Activated naive CD4-positive, alpha-beta T cell treated with anti-CD3 and anti-CD28 coated beads for 36 hours (primary cell): ENCODE measurements at places on chromosomes 13 and 19.
A peak's percentile ranks its signal among the peaks of the same experiment; 100 is the strongest.

DNA sequence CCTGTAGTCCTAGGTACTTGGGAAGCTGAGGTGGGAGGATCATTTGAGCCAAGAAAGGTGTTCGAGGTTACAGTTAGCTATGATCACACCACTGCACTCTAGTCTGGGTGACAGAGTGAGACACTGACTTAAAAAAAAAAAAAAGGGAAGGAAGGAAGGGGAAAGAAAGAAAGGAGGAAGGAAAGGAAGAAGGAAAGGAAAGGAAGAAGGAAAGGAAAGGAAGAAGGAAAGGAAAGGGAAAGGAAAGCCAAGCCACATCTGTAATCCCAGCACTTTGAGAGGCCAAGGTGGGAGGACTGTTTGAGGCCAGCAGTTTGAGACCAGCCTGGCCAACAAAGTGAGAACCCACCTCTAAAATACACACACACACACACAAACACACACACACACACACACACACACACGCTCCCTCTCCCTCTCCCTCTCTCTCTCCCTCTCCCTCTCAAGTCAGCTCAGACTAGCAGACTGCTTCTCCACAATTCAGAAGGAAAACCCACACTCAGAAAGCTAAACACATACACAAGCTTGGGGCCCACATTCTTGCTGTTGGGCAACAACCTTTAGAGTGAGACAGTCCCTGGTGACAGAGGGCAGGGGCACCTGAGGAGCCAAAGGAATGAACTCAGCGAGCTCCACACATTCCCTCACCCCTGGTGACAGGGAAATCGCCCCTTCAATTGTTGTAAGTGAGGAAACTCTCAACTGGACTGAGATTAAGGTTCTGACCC lies 2.7 kb downstream of the ZNF709 start:
- H3K4me1 ChIP-seq: peaks cover 44% of the 10 kb centered on the region
- peak overlapping the region; percentile 38 for H3K27ac ChIP-seq
- no peaks in the 10 kb centered on the region for H3K27me3 ChIP-seq
- H3K36me3 ChIP-seq: no peaks in the 10 kb centered on the region

- H3K4me1 ChIP-seq: no peaks in the 10 kb centered on the region
- no peak overlapping the region for H3K27ac ChIP-seq
- DNase-seq: no peak
- no peak overlapping the region for H3K4me3 ChIP-seq
- H3K27me3 ChIP-seq: no peaks in the 10 kb centered on the region
Observed at GRCh38 chr13:59247171-59247570, 916.6 kb downstream of the DIAPH3 start.

- no peak overlapping the region for H3K27ac ChIP-seq
- DNase-seq: no peak
- H3K36me3 ChIP-seq: no peaks in the 10 kb centered on the region
- H3K27me3 ChIP-seq: peaks cover 16% of the 10 kb centered on the region
Observed at GRCh38 chr13:46926916-46927590, 30.2 kb upstream of the HTR2A start.

GRCh38 chr13:104318121-104318520 lies 1251.9 kb upstream of the SLC10A2 start:
- no peak overlapping the region for H3K4me3 ChIP-seq
- no peak for DNase-seq
- no peaks in the 10 kb centered on the region for H3K27me3 ChIP-seq
- H3K4me1 ChIP-seq: no peaks in the 10 kb centered on the region
- no peak overlapping the region for H3K27ac ChIP-seq

GRCh38 chr19:4197625-4198466 lies 15.4 kb downstream of the ANKRD24 start:
- peaks cover 9% of the 10 kb centered on the region for H3K4me1 ChIP-seq
- no peaks in the 10 kb centered on the region for H3K36me3 ChIP-seq
- peak; percentile 32 for DNase-seq
- H3K27ac ChIP-seq: peak overlapping the region; percentile 7
- no peak overlapping the region for H3K4me3 ChIP-seq

DNA sequence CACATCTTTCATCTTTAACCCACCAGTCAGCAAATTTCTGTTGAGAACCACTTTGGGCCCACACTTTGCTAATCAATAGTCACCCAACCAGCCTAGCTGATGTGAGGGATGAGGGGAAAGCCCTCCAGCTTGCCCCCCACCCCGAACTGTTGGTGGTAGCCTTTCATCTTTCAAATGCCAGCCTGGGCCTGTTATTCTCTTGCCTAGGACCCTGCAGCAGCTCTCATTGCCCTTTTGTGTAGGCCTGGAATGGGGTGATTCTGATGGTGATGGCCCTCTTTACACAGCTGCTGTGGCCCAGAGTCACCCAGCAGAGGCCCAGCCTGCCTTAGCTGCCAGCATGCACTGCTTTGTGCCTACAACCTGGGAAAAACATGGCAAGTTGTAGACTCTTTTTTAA lies 294.5 kb downstream of the SLC7A1 start:
- H3K36me3 ChIP-seq: no peaks in the 10 kb centered on the region
- H3K27me3 ChIP-seq: peaks cover 7% of the 10 kb centered on the region
- no peaks in the 10 kb centered on the region for H3K4me1 ChIP-seq
- no peak for DNase-seq

DNA sequence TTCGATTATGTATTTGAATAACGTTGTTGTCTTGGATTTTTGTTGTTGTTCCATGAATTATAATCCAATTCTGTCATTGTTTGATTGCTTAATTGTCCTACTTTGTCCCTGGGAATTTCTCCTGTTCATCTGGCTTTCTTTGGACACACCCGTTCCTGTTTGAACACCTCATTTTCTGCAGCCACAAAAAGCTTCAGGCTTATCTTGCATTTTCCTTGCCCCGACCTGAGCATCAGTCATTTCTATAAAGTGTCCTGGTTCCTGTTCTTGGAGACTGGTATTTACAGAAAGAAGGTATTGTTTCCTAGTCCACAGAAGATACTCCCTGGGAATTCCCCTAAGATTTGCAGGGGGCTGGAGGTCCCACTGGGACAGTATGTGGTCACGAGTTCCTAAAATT lies 731.8 kb upstream of the ARGLU1 start:
- no peaks in the 10 kb centered on the region for H3K36me3 ChIP-seq
- no peak for DNase-seq
- H3K27ac ChIP-seq: no peak overlapping the region
- H3K4me3 ChIP-seq: no peak overlapping the region
- H3K27me3 ChIP-seq: no peaks in the 10 kb centered on the region

DNA sequence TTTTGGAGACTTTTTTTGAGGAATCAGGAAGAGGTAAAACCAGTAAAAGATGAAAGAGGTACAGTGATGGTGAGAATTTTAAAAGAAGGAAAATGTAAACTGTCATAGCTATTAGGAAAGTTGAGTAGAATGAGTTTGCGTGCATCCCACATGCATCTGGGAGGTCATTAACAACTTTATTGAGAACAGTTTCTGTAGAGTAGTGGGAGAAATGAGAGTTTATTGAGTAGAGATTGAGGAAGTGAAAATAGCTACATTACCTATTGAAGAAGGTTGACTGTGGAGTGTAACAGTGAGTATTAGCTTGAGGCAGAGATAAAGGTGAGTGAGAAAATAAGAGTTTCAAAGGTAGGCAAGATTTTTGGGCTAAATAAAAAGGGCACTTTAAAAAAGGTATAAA lies 38.7 kb downstream of the BRCA2 start:
- no peaks in the 10 kb centered on the region for H3K4me1 ChIP-seq
- H3K4me3 ChIP-seq: no peak overlapping the region
- no peak for DNase-seq
- H3K36me3 ChIP-seq: peaks cover 46% of the 10 kb centered on the region

DNA sequence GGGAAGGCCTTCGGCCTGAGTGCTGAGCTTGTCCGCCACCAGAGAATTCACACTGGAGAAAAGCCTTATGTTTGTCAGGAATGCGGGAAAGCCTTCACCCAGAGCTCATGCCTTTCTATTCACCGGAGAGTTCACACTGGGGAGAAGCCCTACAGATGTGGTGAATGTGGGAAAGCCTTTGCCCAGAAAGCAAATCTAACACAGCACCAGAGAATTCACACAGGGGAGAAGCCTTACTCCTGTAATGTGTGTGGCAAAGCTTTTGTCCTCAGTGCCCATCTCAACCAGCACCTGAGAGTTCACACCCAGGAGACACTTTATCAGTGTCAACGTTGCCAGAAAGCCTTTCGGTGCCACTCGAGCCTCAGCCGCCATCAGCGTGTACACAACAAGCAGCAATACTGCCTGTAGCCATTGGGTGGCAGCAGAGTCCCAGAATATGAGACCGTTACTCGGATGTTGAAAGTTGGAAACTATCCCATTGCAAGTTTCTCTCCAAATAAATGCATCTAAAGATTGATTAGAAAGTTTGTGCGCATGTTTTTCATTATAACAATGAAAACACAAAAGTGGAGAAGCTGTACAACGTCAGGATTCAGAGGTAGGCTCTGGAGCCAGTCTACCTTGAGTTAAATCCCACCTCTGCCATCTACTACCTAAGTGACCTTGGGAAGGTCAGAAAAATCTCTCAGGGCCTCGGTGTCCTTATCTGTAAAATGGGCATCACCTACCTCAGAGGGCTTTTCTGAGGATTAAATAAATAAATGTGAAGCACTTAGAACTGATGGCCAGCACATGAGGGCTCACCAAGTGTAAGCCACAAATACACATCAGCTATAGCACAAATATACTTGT lies 21.1 kb downstream of the ZNF473 start:
- peak; percentile 61 for DNase-seq
- H3K27me3 ChIP-seq: peaks cover 1% of the 10 kb centered on the region
- H3K4me3 ChIP-seq: no peak overlapping the region
- H3K4me1 ChIP-seq: peaks cover 11% of the 10 kb centered on the region
- H3K36me3 ChIP-seq: peaks cover 60% of the 10 kb centered on the region

DNA sequence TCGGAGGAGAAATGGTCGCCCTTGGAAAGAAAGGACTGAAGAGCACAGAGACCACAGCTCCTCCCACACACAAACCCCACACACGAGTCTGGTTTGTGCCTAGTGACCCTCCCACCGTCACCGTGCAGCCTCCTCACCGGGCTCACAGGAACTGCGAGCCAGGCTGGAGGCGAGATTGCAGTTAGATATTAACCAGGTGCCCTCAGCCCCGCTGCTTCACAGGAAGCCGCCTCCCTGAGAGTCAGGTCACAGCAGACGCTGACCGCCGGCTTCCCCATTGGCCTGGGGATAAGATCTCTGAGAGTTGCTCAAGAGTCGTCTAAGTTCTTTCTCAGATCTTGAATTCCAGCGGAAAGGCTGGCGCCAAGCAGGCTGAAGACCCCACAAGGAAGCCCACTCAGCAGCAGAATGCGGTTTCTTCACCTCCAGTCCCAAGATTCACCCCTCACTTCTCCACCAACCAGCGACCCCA lies 870 bp downstream of the ZNF44 start:
- DNase-seq: peak; percentile 77
- H3K36me3 ChIP-seq: peaks cover 8% of the 10 kb centered on the region

- no peaks in the 10 kb centered on the region for H3K27me3 ChIP-seq
- H3K4me3 ChIP-seq: no peak overlapping the region
- DNase-seq: no peak
- no peaks in the 10 kb centered on the region for H3K36me3 ChIP-seq
Observed at GRCh38 chr13:28568286-28568685, 73.4 kb upstream of the FLT1 start.

DNA sequence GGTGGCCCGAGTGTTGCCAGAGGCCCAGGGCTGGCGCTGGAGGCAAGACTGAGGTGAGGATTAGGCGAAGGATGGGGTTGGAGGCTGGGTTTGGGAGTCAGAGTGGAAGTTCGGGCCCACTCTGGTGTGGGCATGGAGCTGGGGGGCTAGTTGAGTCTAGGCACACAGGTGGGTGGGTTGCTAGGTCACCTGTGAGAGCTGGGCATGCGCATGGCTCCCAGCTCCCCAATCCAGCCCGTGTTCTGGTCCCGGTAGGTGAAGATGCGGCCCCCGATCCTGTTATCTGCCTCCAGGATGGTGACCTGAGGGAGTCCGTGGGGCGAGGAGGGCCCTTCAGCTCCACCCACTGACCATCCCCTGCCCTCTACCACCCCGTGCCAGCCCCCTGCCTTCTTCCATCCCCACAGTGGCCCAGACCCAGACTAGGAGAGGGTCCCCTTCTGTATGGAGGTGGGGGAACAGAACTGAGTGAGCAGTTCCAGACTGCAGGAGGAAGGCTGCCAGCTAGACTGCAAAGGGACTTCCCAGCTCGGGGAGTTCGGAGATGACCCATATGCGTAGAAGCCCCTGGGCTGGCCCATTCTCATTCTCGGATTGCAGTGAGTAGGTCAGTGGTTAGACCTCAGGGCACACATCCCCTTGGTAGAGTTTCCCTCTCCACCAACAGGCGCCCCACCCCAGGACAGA lies 1.7 kb downstream of the IL4I1 start:
- H3K4me1 ChIP-seq: peaks cover 34% of the 10 kb centered on the region
- peak; percentile 43 for DNase-seq
- H3K27ac ChIP-seq: peak overlapping the region; percentile 97
- H3K4me3 ChIP-seq: peak overlapping the region; percentile 36

DNA sequence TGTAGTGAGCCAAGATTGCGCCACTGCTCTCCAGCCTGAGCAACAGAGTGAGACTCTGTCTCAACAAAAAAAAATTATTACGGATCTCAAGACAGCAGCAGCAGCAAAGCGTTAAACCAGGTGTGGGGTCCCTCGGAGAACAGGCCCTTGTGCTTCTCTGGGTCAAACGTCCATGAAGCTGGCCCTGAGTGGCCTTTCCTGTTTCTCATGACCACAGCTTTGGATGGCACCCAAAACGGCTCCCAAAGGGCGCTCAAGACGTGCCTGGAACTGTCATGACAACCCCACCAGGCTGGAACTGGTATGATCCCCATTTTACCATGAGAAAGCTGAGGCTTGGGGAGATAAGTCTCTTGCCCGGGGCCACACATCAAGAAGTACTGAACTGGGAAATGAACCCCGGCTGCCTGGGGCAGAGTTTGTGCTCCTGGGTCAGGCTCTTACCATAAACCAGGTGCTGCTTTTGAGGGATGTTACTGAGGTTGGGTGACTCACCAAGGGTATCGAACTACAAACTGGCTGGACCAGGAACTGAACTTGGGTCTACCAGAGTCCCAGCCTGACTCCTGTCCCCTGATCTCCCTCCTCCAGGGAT lies 11.6 kb upstream of the SAMD1 start:
- no peak overlapping the region for H3K27ac ChIP-seq
- H3K4me3 ChIP-seq: no peak overlapping the region

DNA sequence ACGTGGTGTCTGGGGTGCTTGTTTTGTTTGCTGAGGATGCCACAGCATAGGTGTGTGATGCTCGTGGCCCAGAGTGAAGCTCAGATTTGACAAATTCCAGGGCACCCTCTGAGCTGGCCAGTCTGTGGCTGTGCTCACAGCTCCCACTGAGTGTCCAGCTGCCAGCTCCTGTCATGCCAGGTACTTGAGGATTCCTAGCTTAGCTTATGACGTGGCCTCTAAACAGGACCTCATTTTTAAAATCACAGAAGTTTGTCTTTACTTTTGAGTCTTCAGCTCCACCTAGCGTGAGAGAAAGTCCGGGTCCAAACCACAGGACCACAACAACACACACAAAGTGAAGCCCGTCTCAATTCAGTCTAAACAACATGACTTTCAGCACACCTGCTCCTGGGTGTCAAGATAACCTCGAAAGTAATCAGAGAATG lies 117.3 kb downstream of the RAB20 start:
- H3K36me3 ChIP-seq: no peaks in the 10 kb centered on the region
- H3K27me3 ChIP-seq: peaks cover 47% of the 10 kb centered on the region
- no peak overlapping the region for H3K4me3 ChIP-seq
- no peaks in the 10 kb centered on the region for H3K4me1 ChIP-seq
- DNase-seq: peak; percentile 30

- peaks cover 3% of the 10 kb centered on the region for H3K27me3 ChIP-seq
- no peak overlapping the region for H3K4me3 ChIP-seq
- H3K27ac ChIP-seq: no peak overlapping the region
- DNase-seq: no peak
Observed at GRCh38 chr19:16334411-16334810, 9.8 kb downstream of the KLF2 start.

- H3K4me1 ChIP-seq: peaks cover 4% of the 10 kb centered on the region
- H3K27ac ChIP-seq: no peak overlapping the region
- peak; percentile 43 for DNase-seq
- H3K36me3 ChIP-seq: no peaks in the 10 kb centered on the region
- peaks cover 51% of the 10 kb centered on the region for H3K27me3 ChIP-seq
Observed at GRCh38 chr13:110869805-110870706, 44.8 kb downstream of the ANKRD10 start.
